Stimulated activated CD4-positive, alpha-beta T cell treated with anti-CD3 and anti-CD28 coated beads, Interleukin-4, amount 100 ng/mL, for 4 hours (primary cell): ENCODE measurements at places on chromosomes 4 and X.

DNA sequence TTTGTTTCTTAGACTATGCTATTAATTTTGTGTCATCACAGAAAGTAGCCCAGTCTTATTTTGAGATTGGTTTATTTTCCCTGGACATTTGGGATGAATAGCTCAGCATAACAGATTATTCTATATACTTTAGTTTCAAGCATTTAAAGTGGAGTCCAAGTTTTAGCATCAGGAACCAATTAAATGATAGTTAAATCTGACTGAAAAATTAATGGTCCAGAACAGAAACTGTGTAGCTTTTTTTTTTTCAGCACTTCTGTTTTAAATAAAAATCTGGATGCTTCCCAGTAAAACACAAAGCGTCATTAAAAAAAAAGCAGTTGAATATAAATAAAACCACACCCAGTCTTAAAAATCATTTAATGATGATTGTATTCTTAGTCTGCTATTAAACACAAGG lies 59.4 kb upstream of the PITX2 start:
- no peak for DNase-seq

DNA sequence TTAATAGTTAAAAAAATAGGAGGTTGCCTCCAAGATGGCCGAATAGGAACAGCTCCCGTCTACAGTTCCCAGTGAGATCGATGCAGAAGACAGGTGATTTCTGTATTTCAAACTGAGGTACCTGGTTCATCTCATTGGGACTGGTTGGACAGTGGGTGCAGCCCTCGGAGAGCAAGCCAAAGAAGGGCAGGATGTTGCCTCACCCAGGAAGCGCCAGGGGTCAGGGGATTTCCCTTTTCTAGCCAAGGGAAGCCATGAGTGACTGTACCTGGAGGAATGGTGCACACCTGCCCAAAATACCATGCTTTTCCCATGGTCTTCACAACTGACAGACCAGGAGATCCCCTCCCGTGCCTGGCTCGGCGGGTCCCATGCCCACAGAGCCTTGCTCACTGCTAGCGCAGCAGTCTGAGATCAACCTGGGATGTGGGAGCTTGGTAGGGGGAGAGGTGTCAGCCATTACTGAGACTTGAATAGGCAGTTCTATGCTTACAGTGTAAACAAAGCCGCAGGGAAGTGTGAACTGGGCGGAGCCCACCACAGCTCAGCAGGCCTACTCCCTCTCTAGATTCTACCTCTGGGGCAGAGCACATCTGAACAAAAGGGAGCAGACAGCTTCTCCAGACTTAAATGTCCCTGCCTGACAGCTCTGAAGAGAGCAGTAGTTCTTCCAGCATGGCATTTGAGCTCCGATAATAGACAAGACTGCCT lies 47.5 kb downstream of the PPA2 start:
- DNase-seq = no peak

DNA sequence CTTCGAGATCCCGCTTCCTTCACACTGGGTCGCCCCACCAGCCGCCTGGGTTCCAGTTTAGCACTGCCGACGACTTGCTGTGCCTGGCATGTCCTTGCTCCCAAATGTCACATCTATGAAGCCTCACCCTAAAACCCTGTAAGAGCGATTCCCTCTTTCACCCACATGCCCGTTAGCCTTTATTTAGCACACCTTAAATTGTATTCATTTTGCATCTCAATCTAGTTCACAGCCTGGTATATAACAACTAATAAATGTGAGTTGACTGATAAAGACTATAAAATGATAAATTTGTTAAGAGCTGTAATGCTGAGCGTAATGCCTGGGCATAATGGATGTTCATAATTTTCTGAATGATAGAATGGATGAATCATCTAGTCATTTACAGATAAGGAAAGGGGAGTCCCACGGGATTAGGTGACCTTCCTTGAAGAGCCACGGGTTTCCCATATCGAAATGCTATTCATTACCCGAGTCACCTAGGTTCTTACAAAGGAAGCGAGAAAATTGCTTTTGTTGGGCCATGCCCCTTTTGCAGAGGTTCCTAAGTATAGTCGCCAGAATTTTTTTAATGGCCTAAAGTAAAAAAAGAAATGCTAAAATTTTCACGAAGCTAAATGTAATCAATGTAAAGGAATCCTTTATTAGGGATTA lies 1.1 kb upstream of the AP1S2 start:
- no peak for DNase-seq

- no peak for DNase-seq
Observed at GRCh38 chr4:54104907-54105306, 4.9 kb downstream of the GSX2 start.
